Sciatic nerve (tissue), 2 donors: ENCODE measurements at places on chromosomes 3 and 15. TPM values are rescaled to one million over a fixed set of nuclear protein-coding genes. Genes with fewer than 3 reads are reported as not detected.

The ILDR1 gene
- not detected for total RNA-seq

The FAN1 gene
- total RNA-seq = 18.9 TPM

The SLC22A13 gene
- total RNA-seq = 0.98 TPM

The ITIH3 gene
- 22.0 TPM for total RNA-seq

The PRR20G gene
- total RNA-seq = not detected

The LRRC31 gene
- total RNA-seq = not detected

The GOLGA8B gene
- total RNA-seq = 112 TPM

The TUSC7 gene
- total RNA-seq = not detected

The GABRB3 gene
- 4.5 TPM for total RNA-seq

The GALNT15 gene
- total RNA-seq = 54.4 TPM

The CEP70 gene
- 41.0 TPM for total RNA-seq

The CCK gene
- total RNA-seq = not detected

The SYNPR gene
- not detected for total RNA-seq

The WDR5B gene
- total RNA-seq = 5.3 TPM

The HIGD2B gene
- not detected for total RNA-seq

The MRAS gene
- total RNA-seq = 314 TPM

The MAP1A gene
- 32.4 TPM for total RNA-seq

The HACD2 gene
- 27.9 TPM for total RNA-seq

The GPR160 gene
- total RNA-seq = 5.4 TPM

The TMEM266 gene
- 0.22 TPM for total RNA-seq

The GOLGA8T gene
- total RNA-seq = 1.5 TPM

The ACTRT3 gene
- 2.3 TPM for total RNA-seq

The PAK6 gene
- 0.31 TPM for total RNA-seq

The CLDN18 gene
- 0.09 TPM for total RNA-seq

The CDHR4 gene
- total RNA-seq = 1.6 TPM

The CCDC39 gene
- total RNA-seq = 0.58 TPM

The FBN1 gene
- 135 TPM for total RNA-seq

The CHDH gene
- 7.3 TPM for total RNA-seq

The TRH gene
- not detected for total RNA-seq

The ZNF774 gene
- total RNA-seq = 5.1 TPM

The LRRC3B gene
- 0.45 TPM for total RNA-seq

The GOLGA6A gene
- total RNA-seq = 0.98 TPM

The TYRO3 gene
- 36.9 TPM for total RNA-seq

The RASGRP1 gene
- total RNA-seq = 1.2 TPM

The GOLGA8R gene
- 15.6 TPM for total RNA-seq

The CX3CR1 gene
- total RNA-seq = 18.5 TPM

The RASGRF1 gene
- 3.0 TPM for total RNA-seq

The PKM gene
- total RNA-seq = 385 TPM

The POMGNT2 gene
- total RNA-seq = 15.2 TPM

The PTPRG gene
- total RNA-seq = 67.7 TPM

The ETFA gene
- 84.8 TPM for total RNA-seq

The MCF2L2 gene
- 2.6 TPM for total RNA-seq

The PEX5L gene
- 70.6 TPM for total RNA-seq

The KCNH8 gene
- 2.1 TPM for total RNA-seq

The SPSB4 gene
- total RNA-seq = 0.36 TPM

The DNAH12 gene
- 0.80 TPM for total RNA-seq

The NRG4 gene
- 0.27 TPM for total RNA-seq

The FSD2 gene
- not detected for total RNA-seq

The LYZL4 gene
- not detected for total RNA-seq
